ENCODE measurements at places on chromosomes 13 and 19.

DNA sequence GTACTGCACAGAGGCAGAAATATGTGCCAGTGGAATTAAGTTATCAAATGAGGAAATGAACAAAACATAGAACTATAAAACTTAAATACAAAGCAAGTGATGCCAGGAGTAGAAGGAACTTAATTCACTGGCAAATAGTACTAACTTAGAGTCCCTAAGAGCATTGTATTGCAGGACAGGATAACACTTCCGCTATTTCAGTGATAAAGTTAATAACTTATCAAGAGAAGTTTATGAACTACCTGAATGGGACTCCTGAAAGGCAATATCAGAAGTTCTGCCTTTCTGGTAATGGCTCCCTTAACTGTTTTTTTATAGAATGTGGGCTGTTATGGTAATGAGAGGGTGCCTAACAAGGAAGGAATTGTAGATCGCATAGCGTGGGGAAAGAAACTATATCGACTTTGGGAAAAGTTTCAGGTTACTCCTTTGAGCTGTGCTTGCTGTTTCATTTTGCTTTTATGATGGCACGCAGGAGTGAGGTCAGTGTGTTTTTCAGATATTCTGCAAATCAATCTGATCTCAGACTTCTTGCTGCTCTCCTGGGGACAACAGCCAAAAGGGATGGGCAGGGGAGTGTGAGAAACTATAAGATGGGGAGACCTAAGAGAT is 95.3 kb upstream of the MLNR start:
- no peak for DNase-seq

DNA sequence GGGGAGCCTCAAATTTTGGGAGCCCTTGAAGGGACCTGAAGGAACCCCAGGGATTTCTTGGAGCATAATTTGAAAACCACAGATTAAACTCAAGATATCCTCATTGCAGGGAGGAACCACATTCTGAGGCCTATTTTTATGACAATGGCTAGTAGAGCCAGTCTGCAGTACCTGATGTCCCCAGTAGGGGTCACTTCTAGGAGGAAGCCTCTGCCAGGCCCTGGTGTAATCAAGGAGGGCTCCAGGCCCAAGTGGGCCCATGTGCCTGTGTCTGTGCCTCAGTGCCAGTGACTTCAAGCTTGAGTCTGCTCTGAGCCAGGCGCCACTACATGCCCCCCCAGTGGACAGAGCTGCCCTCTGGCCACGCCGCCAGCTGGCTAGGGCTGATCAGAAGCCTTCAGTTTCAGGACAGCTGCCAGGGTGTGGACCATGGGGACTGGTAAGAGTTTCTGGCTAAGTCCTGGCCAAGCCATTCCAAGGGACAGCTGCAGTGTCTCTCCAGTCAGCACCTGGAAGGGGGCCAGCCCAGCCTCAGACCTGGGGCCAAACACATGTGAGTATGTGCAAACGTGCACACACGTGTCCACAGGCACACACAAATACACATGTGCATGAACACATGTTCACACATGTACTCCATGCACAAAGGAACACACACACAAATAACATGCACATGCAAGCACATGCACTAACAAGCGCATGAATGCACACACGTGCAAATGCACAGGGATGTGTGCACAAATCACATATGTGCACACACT is 20.5 kb upstream of the SLC7A10 start:
- no peak for DNase-seq

DNA sequence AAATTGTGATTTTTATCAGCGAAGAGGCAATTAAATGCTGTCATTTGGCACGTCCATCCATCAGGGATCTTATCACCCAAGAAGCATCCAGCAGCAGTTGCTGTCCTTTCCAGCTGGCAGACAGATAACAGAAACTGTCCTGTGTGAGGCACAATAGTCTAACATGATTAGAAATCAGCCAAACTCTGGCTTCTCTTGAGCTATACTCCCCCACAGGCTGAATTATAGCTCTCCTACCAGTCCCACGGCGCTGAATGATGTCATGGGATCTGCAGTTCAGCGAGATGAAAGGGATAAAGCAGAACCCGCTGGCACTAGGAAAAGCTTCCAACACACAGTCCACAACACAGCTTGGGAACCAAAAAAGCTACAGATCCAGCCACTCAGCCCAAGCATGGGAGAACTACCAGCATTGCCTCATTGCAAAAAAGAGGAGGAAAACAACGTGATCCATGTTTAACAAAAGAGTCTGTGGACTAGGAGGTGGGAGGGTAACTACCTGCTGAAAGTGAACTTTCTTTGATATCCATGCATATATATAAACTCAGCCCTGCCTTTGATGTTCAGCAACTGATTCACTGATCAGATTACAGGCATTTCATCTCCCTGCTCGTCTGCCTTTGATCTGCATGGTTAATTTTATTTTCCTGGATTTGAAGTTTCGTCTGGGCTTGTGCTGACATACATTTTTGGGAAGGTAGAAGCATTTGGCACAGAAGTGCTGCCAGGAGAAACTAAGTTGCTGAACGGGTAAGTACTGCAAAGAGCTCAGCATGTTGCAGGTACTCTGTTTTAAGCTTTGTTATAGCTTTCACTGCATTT is at the start of gene TNFRSF19:
TSS of gene TNFRSF19 (plus strand) at position 314 of the 822 bp plus-strand sequence. CDS start 19,772 bp downstream, outside the sequence.
- no peak for DNase-seq

DNA sequence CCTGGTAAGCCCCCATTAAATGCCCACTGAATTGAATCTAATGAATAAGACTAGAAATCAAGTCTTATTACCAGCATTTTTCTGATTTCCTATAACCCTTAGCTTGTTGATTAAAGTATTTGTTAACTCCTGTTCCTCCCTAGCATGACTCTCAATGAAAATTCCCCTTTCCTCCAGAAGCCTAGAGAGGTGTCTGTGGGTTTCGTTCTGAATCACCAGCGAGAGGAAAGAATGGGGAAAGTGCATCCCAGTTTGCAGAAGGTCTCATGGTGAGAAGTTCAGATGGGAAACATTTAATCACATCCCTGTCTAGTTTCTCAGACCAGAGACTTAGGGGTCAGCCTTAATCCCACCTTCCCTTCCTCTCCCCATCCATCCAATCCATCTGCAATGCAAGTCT is 26.9 kb downstream of the POU2F2 start:
- no peak for DNase-seq

DNA sequence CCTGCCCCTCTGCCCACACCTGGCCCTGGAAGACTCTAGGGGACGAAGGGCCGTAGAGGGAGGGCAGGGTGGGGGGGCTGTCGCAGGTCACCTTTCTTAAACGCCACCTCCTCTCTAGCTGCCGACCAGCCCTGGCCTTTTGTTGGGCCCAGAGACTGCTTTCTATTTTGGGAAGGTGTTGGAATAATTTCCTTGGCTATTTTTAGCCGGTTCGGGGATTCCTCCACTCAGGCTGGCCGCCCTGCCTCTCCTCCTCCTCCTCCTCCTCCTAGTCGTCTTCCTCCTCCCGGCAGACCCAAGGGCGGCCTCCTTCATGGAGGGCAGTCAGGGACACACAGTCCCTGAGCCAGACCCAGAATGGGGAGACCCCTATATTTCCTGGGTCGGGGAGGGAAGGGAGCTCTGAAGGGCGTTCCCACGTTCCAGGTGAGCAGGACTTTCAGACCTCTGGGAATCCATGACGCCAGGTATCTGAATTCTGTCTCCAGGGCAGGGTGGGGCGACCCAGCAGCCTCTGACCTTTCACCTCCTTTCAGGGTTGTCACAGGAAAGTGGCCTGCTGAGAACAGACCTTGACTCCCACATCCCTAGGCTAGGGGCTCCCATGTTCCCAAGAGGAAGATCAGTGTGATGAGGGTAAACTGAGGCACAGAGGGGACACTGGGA is 19.9 kb downstream of the GADD45B start:
- no peak for DNase-seq

DNA sequence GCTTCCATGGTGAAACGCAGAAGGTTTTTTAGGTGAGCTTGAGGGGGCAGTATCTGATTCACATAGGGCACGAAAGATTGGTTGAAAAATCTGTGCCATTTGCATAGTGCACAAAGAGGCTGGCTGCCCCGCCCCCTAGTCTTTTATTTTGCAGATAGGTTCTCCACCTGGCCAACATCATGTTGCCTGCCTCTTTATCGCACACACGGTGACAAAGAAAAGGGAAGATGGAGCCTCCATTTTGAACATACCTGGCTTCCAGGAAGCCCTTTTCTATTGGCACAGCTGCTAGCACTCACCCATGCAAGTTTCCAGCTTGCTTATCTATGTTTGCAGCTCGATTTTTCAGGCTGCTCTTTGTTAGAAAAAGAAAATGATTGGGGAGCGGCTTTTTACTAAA is 316.2 kb upstream of the KLHL1 start:
- no peak for DNase-seq

DNA sequence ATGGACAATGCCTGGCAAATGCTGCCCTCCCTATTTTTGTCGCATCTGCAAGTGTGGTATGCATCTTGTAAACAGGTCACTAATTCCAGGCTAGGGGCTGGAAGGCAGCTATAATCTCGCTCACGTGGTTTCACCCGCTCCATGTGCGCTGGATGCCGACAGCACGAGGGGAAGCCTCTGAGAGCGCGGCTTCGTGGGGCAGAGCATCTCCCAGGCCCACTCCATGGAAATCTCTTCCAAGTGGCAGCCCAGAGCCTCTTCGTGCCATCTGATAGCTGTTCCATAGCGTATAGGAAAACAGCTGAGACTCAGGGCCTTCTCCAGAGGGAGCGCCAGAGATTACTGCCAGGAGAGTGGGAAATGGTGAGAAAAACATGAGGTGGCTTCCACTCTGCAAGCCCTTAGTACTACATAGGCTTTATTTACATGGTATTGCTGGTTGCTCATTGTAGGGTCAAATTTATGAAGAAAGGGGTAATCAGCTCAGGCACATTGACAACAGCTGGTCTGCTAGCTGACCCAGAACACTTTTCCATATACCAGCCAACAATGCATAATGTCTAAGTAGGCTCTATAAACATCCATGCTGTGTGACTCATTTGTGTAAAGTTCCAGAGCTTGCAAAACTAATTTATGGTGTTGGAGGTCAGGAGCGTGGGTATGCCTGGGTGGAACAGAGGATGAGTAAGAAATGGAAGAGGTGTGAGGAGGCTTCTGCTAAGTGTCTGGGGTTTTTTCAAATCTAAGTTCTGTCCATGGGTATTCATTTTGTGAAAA is 165.2 kb downstream of the SHISA2 start:
- DNase-seq: no peak

GRCh38 chr19:17999684-18000479 is 8.1 kb upstream of the ARRDC2 start:
- no peak for DNase-seq

DNA sequence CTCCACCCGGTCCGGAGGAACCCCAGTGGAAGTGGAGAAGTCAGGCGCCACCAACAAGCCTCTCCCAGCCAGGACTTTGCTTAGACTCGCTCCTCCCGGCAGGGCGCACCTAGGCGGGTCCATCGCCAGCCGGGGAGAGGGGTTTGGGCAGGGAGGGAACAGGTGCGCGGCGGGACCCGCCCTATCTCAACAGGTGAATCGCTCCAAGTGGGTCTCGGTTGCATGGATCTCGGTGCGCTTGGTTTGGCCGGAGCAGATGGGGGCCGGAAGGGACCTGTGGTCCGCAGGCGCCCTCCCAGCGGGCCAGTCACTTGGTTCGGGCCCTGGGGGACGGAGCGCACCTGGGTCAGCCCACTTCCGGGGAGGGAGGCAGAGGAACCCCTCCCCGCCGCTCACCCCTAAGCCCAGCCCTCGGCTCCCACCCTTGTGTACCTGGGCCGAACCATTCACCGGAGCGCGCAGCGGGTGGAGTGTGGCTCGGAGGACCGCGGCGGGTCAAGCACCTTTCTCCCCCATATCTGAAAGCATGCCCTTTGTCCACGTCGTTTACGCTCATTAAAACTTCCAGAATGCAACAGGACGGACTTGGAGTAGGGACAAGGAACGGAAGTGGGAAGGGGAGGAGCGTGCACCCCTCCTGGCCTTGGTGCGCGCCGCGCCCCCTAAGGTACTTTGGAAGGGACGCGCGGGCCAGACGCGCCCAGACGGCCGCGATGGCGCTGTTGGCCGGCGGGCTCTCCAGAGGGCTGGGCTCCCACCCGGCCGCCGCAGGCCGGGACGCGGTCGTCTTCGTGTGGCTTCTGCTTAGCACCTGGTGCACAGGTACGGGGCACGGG is at the start of gene LSR:
TSS of gene LSR (plus strand) at position 693 of the 836 bp plus-strand sequence. CDS start at position 714, 21 bp downstream.
- DNase-seq: peak; percentile 51

- DNase-seq: no peak
These were observed 20.9 kb downstream of the ZNF536 start for GRCh38 chr19:30393046-30393445.

- DNase-seq: no peak
These were observed 1.1 kb upstream of the NEK3 start for GRCh38 chr13:52160506-52160905.

GRCh38 chr13:32323912-32324311 is 8.6 kb downstream of the BRCA2 start:
- no peak for DNase-seq

DNA sequence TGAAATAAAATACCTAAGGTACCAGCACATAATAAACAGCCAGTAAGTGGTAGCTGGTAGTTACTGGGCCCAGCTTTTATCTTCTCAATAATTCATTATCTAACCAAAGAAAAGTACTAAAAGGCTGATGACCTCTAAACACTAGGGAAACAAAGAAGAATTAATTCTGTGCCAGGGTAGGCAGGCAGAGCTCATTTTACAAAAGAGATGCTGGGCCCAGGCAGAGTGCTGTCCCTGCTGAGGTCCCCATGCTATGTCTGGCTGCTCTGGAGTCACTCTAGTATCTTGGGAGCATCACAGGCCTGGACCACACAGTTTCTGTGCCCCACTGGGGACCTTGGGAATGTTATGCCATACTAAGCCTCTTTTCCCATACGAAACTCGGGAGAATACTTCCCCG is 18.2 kb downstream of the ZNF507 start:
- no peak for DNase-seq

- DNase-seq: no peak
These were observed 74.3 kb upstream of the LRCH1 start for GRCh38 chr13:46478651-46479050.

GRCh38 chr19:6113616-6114188 is 3.4 kb upstream of the RFX2 start:
- no peak for DNase-seq

DNA sequence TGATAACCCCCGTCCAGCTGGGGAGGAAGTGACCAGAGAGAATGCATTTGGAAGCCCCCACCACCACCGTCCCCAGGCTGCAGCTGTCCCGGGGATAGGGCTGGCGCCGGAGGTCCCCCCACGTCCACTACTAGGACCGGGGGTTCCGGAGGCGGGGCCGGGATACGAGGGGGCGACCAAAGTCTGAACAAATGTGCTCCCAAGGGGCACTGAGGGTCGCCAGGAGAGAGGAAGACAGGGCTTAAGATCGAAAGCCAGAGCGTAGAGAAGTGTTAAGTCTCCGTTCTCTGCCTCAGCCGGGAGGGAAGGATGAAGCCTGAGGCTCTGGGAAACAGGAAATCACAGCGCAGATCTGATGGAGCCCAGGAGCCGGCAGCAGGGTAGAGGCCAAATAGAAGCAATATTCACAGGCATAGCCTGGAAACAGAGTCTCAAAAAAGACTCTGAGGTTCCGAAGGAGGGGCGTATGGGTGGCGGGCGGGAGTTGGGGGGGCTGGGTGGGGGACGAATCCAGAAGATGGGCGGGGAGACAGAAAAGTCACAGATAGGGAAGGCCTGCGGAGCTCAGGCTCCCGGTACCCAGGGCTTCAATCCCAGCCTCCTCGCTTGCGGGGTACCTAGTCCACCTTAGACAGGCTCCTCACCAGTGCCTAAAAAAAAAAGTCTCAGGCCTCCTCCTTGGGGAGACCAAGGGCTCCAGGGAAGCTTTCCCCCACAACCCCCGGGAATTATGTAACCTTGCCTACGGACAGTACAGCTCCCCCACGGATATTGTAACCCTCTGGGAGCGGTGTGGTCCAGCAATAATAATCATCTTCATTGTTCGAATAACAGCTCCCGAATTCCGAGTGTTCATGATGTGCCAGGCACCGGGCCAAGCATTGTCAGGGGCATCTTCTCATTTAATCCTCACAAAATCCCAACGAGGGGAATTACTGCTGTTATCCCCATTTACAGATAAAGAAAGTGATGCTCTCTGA is 1.1 kb upstream of the ERF start:
- peak; percentile 49 for DNase-seq
